NCI-H1417 treated with DMSO at 0.1 percent for 48 hours (cell line): ENCODE measurements at places on chromosomes 16 and 17.
A peak's percentile ranks its signal among the peaks of the same experiment; 100 is the strongest.

- no peak for DNase-seq
Observed at GRCh38 chr17:35875072-35875799, 4.9 kb downstream of the CCL5 start.

DNA sequence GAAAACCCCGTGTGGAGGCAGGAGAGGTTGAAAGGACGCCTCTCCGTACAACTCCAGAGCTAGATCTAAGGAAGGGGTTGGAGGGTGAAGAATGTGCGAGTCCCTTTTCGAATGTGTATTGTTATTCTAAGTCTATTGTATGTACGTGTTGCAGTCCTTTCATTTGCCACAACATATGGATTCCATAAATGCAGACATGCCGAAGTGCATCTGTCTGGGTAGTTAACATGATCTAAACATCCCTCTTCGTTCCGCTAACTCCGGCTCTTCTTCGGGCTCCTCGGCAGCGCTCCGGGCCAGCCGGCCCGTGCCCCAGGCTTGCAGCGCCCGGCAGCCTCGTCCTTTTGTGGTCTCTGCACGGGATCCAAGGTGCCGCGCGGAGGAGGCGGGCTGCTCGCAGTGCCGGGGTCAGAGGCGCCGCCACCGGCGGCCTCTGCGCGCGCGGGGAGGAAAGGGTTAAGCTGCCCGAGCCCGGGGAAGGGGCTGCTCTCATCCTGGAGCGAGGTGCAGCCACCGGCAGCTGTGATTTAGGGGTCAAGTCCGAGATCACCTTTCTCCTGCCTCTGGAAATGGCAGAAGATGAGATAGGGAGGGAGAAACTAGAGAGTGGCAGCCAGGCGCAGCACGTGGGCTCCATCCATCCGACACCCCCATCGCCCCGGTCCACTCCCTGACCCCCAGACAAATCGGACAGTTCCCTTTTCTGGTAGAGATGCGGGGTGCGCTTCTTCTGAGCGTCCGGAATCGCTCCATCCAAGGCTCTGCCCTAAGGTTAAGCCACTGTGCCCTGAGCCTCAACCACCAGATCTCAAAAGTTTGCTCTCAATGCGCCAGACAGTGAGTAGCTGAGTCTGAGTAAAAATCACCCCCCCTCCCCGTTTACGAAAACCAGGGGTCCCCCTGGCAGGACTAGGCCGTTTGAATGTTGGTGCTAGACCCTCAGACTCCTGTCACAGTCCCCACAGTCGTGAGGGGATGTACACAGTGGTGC is 15.1 kb upstream of the ZFHX3 start:
- no peak for DNase-seq

- no peak for DNase-seq
Observed at GRCh38 chr17:3502466-3502865, 26.7 kb downstream of the ASPA start.

DNA sequence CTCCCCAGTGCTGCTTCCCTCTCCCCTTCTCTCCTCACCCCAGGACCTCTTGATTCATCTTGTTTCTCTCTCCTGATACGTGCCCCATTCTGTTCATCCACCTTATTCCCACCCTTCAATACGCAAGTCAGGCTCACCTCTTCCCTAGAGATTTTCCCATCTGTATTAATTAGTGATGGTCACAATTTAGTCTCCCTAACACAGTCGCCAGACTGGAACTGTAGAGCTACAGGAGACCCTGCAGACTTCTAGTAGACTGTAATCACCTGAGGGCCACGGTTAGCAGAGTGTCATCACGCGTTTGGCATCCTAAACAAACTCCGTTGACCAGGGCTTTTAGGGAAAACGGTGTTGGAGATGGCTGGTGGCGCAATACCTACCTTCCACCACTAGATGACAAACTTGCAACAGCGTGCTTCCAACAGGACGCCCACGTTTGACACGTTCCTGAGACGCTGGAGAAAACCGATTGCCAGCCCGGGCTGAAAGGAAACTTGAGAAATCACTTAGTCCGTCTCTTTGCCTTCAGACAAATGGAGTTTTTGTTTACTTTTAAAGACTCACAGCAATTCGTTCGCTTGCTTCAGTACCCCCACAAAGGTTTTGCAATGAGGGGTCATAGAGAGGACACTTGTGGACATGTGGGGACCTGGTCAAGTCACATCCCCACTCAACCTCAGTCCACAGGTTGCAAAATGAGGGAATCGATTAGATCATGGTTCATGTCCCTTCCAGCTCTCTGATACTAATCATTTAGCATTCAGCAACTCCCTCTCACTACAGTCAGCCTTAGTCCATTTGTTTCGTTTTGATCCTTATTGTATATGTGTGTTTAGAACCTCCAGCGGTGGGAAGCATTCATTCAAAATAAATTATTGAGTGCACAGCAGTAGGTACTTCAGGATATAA is 20.6 kb downstream of the MYL4 start:
- DNase-seq = peak; percentile 39

GRCh38 chr16:68367030-68367429 is 56.2 kb downstream of the PRMT7 start:
- DNase-seq = no peak

DNA sequence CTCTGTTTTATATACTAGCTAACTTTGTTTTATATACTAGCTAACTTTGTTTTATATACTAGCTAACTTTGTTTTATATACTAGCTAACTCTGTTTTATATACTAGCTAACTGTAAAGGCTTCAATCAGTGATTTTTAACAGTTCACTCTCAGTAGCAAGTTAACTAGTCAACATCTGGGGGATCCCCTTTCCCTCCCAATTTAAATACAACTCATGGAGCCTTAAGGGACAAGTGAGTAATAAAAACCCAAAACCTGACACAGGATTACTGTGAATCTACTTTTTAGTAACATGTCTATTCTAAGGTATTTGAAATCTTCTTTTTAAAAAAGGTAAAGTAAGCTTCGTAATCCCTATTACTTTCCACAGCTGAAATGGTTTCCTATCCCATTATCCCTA is 32.2 kb downstream of the FAM222B start:
- no peak for DNase-seq

- no peak for DNase-seq
Observed at GRCh38 chr16:21593530-21594289, 5.7 kb upstream of the METTL9 start.
